ENCODE measurements at places on chromosomes 4 and X.

DNA sequence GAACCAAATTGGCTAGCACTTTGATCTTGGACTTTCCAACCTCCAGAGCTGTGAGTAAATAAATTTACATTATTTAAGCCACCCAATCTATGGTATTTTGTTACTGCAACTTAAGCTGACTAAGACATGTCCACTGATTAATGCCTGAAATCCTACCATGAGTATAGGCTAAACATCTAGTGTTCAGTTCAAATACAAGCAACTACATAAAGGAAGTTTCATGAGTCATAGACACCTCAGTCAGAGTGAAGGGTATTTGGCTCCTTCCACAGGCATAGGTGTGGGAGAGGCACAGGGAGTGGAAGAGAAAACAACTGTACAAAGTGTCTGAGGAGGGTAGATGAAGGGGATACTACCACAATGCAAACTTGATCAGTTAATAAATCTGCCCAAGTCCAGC is 35.5 kb upstream of the PCDH19 start:
- DNase-seq = no peak

DNA sequence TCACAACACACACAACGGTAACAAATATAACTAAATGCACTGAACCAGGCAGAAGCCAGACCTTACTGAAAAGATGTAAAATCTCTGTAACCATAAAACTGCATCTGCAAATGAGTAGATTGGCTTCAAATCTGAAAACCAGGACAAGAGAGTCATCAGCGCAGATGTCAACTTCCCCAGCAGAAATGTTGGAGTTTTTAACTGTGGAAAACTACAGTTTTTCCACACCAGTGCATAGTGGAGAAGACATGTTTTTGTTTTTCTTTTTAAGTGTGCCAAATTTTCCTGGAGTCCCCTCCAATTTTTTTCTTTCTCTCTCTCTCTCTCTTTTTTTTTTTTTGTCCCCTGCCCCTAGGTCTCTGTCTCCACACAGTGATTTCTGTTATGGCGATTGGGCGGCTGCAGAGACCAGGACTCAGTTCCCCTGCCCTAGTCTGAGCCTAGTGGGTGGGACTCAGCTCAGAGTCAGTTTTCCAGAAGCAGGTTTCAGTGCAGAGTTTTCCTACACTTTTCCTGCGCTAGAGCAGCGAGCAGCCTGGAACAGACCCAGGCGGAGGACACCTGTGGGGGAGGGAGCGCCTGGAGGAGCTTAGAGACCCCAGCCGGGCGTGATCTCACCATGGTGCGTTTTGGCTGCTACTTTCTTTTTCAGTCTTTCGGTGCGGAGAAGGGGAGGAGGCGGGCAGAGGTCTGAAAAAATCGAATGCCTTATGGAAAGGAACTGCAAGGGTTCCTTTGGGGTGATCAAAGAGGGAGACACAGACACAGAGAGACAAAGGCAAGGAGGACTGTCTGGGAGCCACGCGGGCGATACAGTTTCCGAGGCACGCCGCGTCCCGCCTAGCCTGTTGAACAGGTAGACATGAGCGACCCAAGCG is at the start of gene GUCY1A1:
Gene GUCY1A1 (plus strand): TSS at position 505 of the 878 bp plus-strand sequence. CDS start 30,020 bp downstream, outside the sequence.
- DNase-seq = peak; percentile 63

- no peak for DNase-seq
Observed at GRCh38 chrX:135463937-135464336, 42.2 kb downstream of the SMIM10L2A start.

DNA sequence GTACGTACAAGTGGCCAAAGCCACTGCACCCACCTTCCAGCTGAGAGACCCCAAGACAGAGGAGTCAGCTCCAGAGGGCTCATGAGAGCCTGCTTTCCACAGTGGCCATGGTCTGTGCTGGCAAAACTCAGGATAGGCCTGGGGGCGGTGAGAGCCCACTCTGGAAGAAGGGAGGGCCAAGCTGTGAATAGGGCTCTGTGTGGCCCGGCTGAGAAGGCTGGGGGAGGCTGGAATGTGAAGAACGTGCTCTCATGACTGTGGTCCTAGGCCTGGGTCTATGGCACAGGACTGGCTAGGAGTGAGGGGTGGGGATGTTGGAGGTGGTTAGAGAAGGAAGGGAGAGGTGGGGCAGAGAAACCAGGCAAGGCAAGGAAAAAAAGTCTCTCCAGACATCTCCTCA is 13.3 kb downstream of the STARD8 start:
- no peak for DNase-seq

- no peak for DNase-seq
Observed at GRCh38 chr4:112127048-112127637, 18.1 kb upstream of the FAM241A start.

- DNase-seq = no peak
Observed at GRCh38 chr4:22463179-22463578, 52.7 kb downstream of the ADGRA3 start.

GRCh38 chrX:7077241-7078230 is 70.0 kb upstream of the STS start:
- no peak for DNase-seq

- no peak for DNase-seq
Observed at GRCh38 chr4:125826801-125827695, 512.3 kb downstream of the FAT4 start.

DNA sequence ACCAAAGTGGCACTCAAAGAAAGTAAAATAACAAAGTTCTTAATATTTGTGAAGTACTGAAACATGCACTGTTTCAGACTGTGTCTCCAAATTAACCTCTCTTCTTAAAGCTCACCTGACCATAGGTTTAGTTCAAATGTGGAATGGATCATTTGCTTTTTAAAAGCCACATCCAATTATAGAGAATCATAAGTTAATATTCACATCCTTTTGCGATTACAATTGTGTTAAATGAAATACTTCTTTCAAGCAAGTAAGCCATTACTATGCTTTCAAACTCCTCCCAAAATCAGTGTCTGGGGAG is 95.3 kb upstream of the PTPN13 start:
- no peak for DNase-seq

DNA sequence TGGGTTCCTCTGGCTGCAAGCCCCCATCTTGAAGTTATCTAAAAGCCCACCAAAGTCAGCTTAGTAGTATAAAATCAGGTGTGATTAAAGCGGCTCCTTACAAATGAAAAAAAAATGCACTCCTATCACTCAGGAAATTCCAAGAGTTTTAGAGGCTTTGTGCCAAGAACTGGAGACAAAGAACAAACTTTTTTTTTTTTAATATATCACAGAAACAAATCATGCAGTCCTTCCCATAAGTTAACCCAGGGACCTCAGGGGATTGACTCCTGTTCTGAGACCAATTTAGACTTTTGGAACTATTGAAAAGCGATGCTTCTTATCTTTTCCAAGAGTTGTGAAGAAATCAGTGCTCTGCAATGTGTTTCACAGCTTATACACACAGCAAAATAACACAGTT is 53.6 kb downstream of the HHIP start:
- DNase-seq = no peak

GRCh38 chr4:182310316-182310715 is 67.1 kb downstream of the TENM3 start:
- DNase-seq = no peak

DNA sequence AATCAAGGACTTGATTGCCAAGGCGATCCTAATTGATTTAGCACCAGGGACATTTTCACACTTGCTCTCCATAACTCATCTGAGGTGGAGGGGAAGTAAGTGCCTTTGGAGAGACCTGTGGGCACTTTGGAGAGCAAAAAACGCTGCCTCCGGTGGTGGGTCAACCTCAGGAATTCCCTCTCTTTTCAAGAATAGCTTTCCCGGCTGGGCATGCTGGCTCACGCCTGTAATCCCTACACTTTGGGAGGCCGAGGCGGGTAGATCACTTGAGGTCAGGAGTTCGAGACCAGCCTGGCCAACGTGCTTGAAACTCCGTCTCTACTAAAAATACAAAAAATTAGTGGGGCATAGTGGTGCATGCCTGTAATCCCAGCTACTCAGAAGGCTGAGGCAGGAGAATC is 49.2 kb downstream of the PRPS1 start:
- no peak for DNase-seq

GRCh38 chrX:136577552-136577951 is 45.5 kb downstream of the VGLL1 start:
- peak; percentile 76 for DNase-seq

DNA sequence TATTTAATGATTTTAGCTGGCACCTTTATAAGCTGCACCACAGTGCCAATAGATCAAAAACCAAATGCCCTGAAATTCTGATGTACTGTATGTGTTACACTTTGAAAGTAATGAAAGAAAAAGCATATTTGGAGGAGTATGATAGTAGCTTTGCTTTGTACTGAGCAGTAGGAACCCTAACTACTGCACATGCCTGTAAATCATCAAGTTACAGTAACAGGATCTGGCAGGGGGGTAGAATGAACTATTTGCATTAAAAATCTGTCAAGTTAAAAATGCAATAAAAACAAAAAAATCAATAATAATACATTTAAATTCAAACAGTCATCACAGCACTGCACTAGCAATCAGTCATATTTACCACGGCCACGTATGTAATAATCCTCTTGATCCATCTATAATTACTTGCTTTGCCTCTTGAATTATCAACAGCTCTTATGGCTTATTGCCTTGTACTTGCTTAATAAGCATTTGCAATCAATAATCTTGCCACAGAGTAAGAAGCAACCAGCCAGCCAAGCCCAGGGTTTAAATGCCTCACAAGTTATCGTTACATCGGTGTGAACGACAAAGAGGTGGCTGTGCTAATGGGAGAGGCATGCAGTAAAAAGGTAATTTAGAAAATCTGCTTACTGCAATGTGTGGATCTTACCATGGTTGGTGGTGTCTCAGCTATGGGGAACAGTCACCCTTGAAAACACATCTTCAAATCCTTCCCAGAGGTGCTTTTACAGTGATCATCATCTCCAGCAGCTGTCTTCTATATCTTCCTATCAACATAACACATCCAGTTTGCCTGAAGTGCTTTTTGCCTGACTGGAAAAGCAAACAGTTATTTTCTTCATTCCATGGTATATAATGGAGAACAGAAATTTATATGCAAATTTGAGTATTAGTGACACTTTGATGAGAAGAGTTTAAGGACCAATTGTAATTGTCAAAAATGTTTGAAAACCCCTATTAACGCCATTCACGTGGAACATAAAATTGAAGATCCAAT is 1812.1 kb upstream of the ADGRL3 start:
- DNase-seq = no peak

DNA sequence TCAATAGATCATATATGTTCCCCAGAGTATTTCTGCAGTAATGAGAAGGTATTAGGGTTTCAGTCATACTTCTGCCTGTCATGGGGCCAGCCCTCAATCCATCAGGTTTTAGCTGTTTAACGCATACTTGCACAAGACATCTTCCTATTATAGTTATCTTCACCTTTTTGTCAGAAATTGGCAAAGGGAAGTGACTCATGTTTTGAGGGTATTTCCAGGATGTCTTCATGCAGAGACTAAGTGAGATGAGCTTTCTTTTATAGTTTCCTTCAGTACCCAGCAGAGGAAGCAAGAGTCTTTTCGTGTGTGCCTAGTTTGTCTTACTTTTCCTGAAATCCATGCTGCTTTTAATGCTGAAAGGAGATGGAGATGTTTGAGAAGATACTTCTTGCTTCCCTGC is 9.5 kb downstream of the CSTF2 start:
- DNase-seq = no peak

DNA sequence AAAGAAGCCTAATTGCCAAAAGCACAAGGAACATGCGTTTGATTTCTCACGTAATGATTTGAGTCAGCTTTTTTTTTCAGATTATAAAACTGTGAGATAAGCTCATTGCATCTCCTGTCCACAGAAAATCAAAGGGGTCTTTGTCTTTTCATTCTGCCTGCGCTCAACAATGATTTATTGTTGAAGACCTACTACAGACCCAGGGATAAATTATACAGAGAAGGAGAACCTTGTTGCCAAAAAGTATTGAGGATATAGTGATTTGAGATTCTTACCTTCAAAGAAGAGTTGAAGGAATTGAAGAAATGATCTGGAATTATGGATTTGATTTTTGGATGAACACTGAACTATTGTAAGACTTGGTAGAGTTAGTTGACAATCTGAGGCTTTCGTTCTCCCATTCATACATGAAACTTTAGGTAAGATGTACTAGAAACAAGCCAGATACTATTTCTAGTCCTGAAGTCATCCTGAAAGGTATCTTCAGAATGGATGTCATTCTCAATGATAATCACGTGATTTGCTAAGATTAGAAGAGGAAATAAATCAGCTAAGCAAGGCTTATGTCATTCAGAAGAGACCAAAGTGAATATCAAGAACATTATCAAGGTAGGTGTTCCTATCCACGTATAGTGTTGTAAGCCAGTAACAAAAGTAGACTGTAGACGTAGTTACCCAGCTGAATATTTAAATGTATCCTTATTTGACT is 71.1 kb upstream of the SCOC start:
- no peak for DNase-seq

- DNase-seq = no peak
Observed at GRCh38 chr4:4704267-4704666, 155.2 kb upstream of the MSX1 start.

DNA sequence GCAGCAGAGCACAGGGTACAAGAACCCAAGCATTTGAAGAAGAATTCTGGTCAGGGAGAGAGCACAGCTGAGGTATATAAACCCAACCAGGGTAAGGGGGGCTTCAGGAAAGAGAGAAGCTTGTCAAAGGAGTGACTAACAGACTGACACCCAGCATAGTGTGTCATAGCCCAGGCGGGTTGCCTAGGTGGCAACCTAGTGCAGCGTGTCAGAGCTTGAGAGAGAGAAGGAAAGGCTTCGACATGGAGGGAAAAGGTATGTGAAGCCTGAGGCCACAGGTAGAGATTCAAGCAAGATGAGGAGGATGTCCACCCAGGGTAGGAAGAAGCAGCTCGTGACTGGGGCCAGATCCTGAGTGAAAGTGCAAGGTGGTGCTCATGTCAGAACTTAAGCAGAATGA is 8.5 kb upstream of the ANTXR2 start:
- DNase-seq = no peak

- DNase-seq = no peak
Observed at GRCh38 chr4:182126603-182127002, 116.6 kb upstream of the TENM3 start.

- DNase-seq = peak; percentile 83
Observed at GRCh38 chr4:140237616-140238350, 83.8 kb upstream of the MAML3 start.

DNA sequence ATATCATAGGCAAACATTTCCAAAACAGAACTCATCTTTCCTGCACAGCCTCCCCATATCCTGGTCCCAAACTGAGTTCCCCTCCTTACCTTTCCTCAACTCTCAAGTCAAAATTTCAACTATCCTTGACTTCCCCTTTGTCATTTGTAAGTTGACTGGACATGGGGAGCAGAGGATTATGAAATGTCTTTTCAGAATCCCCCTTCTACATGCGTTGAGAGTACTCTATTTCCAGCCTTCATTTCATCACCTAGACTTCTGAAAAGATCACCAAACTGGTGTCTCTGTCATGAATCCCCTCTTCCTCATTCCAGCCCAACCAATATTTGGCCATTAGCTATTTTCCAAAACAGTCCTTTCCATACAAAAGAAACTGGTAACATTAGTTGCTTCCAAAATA is 95.2 kb downstream of the SYNPO2 start:
- no peak for DNase-seq

DNA sequence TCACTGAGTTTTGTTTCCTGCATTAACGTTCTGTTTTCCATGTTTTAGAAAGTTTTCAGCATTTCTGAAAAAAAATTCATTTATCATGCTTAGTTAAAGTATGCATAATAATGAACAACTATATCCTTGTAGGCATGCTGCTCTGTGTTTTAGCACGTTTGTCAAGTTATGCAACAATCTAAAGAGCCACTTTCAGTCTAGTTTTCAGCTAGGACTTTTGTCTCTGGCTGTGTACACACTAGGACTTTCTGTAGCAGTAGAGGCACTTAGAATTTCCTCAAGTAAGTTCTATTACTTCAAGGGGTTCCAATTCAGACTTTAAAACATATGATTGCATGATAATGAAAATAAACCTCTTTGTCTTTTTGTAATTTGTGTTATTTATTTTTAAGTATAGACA is 12.4 kb downstream of the DCAF8L1 start:
- no peak for DNase-seq

- no peak for DNase-seq
Observed at GRCh38 chrX:150546711-150547153, 21.7 kb upstream of the MTM1 start.

All from spleen (tissue), 13 donors.